ENCODE measurements at places on chromosomes 16 and 17. TPM values are rescaled to one million over a fixed set of nuclear protein-coding genes. Genes with fewer than 3 reads are reported as not detected.
A peak's percentile ranks its signal among the peaks of the same experiment; 100 is the strongest.

The CMTM1 gene
- total RNA-seq: 0.89 TPM

The ACSM2A gene
- total RNA-seq: not detected

The NPEPPS gene
- 111 TPM for total RNA-seq

The CA7 gene
- not detected for total RNA-seq

- ATAC-seq: no peak
Measured at GRCh38 chr17:12127177-12127576, 106.5 kb downstream of the MAP2K4 start.

DNA sequence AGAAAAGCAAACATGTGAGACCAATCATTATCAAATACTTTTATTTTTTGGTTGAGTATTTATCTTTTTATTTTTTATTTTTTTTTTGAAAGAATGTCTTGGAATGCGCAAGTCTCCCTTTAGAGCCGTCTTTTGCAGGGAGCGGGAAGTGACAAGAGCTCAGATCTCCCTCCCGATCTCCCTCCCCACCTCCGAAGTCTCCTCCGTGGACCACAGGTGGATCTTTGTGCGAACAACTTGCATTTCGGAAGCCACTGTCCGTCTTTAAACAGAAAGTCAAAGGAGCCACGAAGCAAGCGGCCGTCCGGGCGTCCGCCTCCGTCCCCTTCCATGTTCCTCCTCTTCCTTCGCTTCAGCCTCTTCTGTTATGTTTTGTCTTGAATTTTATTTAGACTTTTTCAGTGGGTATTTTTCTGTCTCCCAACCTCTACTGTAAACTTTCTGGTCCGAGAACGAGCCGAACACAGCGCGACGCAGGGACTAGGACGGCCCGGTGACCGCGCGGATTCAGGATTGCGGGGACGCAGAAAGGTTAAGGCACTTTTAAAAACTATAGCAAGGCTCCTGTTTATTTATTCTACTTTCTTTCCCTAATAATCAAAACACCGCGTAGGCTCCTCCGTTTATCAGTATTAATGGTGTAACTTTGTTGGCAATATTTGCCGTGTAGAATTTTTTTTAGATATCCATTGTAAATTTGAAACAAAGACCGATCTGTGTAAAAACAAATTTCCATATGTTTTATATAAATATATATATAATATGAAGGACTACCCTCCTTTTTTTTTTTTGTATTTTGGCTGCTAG is 3.3 kb downstream of the FOXF1 start:
- no peak for ATAC-seq

GRCh38 chr17:7004398-7005253 is 7.8 kb upstream of the RNASEK start:
- ATAC-seq: peak; percentile 54

DNA sequence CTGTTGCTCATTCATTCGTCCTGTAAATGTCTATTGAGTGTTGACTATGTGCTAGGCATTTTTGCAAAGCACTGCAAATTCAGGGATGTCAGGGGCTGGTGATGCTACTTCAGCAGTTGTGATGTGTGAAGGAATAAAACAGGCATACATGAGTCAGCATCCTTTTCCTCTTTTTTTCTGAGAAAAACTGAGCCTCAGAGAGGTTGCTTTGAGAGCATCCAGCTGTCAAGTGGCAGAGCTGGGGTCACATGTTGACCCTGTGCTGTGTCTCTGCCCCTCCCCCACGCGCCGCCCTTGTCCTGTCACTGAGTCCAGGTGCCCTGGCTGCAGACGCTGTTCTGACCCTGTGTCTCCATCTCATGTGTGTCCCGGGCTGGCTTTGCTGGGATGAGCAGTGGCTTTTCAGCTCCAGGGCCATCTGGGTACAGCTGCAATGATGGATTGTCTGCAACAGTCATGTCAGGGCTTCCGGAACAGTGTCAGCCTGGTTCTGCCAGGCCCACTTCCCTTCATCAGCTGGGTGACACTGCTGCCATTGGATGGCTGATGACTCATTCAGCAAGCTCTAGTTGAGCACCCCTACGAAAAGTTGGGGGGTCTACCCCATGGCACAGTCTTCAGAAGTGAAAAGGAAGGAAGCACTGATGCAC is 14.9 kb downstream of the SEC14L5 start:
- no peak for ATAC-seq

DNA sequence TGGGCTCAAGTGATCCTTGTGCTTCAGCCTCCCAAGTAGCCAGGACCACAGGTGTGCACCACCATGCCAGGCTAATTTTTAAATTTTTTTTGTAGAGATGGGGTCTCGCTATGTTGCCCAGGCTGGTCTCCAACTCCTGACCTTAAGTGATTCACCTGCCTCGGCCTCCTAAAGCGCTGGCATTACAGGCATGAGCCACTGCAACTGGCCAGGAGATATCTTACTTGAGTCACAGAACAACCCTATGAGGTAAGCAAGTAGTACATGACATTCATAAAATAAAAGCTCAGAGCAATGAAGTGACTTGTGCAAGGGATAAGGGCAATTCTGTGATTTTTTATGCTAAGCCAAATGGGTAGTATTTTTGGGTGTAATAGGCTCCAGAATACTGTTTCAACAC is 57.3 kb downstream of the CDC27 start:
- ATAC-seq: no peak

Measured in gastroesophageal sphincter (tissue), 4 donors.